NCI-H748 treated with DMSO at 0.1 percent for 48 hours (cell line): ENCODE measurements at places on chromosomes 11 and 22.

GRCh38 chr11:69746752-69747742 lies 28.1 kb downstream of the FGF4 start:
- no peak for DNase-seq

GRCh38 chr11:102426570-102426969 lies 26.0 kb downstream of the TMEM123 start:
- no peak for DNase-seq

GRCh38 chr22:30506507-30506968 lies 1.0 kb upstream of the SEC14L4 start:
- DNase-seq: no peak

DNA sequence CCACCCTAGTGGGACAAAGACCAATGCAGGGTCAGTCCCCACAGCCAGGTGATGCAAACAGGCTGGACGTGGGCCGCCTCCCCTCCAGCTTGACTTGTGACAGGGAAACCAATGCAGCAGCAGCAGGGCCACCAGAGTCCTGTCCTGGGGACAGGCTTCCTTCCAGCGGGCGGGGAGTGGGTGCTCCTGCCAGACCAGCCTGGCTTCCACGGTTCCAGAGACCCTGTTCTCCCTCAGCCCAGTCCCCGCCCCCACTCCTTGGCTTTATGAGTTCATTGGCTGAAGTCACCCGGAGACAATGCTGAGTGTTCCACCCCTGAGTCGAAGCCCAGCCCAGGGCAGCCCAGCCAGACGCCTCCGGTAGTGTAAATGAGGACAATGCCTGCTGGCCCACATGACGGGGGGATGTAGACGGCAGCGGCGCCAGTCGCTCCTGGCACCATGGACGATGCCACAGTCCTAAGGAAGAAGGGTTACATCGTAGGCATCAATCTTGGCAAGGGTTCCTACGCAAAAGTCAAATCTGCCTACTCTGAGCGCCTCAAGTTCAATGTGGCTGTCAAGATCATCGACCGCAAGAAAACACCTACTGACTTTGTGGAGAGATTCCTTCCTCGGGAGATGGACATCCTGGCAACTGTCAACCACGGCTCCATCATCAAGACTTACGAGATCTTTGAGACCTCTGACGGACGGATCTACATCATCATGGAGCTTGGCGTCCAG lies at the start of gene TSSK2:
Gene TSSK2, plus strand, starts transcription at position 350 of the 726 bp plus-strand sequence. Its CDS starts 92 bp downstream, at position 442.
- no peak for DNase-seq

DNA sequence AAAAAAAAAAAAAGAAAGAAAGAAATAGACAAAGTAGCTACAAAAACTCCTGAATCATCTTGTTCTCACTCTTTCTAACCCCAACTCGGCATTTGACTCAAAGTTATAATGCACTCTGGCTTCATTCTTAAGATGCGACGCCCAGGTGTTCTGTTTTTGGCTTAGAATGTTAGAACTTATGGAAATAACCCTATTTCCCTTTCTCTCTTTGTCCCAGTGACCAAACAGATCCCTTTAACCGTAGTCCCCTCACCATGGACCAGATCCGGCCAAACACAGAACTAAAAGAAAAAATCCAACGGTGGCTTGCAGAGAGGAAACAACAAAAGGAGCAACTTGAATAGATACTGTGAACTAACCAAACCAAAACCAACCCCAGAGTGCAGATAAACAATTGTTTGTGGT lies 5.3 kb upstream of the ATP5MG start:
- no peak for DNase-seq

DNA sequence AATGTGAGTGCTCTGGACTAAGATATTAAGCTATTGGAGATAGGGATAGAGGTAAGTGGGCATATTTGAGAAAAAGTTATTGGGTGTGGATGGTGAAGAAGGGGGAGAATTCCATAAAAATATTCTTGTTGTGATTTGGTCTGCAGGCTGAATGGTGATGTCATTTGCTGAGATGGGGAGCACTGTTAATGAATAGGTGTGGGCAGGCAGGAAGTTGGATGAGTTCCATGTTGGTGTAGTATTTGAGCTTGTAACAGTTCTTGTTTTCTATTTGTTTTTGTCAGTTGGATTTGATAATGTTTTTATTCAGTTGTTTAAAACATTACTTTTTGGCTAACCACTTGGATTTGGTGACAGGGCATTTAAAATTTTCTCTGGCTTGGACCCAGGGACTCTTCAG lies 168.8 kb downstream of the C11orf87 start:
- no peak for DNase-seq

GRCh38 chr11:104823657-104824056 lies 74.6 kb downstream of the CASP12 start:
- no peak for DNase-seq

GRCh38 chr11:132874638-132875037 lies 657.7 kb downstream of the OPCML start:
- no peak for DNase-seq

DNA sequence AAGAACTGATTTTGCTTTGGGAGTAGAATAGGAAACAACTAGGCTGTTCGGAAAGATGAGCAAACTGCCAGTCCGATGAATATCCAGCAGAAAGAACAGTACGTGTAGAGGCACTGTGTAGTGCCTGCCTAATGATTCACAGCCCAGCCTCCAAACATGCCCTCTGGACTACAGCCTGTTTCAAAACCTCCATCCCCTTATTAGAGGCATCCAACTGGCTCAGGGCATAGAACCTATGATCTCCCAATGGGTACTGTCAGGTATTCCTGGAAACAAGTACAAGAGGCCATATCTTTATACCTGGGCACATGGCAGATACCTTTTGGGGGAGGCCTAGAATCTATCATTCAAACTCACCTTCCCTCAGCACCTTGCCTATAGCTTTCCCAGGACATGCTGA lies 4.9 kb downstream of the RRP8 start:
- DNase-seq: no peak

DNA sequence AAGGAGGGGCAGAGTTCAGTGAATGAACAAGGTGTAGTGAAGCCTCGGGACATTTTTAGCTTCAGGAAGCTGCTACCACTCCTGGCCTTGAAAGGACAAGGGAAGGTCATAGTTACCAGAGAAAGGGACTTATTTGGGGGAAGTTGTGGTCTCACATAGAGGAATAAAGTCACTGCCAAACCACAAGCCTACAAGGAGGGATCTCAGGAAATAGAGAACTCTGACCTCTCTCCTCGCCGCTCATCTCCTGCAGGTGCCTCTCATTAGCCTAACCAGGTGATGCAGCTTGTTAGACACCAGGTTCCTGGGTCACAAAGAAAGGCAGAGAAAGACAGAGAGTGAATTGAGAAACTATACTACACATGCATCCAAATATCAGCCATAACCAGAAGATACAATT lies 14.3 kb upstream of the TOLLIP start:
- DNase-seq: no peak

DNA sequence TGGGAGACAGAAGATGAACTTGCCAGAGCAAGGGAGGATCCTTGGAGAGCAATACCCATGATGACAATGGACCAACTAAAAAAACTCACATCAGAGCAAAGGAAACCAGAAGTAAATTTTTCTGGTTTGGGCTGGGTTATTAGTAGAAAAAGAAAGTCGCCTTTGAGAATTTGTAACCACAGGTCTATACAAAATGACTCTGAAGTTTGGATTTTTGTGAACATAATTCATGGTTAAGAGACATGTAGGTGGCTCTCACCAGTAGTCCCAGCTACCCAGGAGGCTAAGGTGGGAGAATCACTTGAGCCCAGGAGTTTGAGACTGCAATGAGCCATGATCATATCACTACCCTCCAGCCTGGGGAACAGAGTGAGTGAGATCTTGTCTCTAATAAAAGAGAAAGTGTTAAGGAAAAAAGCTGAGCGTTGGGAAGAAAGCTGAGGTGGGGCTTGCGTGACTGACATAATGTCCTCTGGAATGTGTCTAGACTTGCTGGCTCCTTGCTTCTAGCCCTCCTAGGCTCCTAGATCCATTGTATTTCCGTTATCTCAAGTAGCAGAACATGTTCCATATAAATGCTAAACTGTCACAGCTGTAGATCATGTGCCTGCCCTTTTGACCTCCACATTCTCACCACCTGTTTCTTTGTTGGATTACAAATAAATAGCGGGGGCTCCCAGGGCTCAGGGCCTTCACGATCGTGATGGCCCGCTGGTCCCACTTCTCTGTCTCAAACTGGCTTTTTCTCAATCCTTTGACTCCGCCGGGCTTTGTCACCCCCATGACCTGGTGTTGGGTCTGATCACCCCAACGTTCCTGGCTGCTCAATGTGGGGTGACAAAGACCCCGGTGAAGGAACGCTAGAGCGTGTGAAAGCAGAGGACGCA lies 56.2 kb upstream of the SC5D start:
- DNase-seq: no peak

DNA sequence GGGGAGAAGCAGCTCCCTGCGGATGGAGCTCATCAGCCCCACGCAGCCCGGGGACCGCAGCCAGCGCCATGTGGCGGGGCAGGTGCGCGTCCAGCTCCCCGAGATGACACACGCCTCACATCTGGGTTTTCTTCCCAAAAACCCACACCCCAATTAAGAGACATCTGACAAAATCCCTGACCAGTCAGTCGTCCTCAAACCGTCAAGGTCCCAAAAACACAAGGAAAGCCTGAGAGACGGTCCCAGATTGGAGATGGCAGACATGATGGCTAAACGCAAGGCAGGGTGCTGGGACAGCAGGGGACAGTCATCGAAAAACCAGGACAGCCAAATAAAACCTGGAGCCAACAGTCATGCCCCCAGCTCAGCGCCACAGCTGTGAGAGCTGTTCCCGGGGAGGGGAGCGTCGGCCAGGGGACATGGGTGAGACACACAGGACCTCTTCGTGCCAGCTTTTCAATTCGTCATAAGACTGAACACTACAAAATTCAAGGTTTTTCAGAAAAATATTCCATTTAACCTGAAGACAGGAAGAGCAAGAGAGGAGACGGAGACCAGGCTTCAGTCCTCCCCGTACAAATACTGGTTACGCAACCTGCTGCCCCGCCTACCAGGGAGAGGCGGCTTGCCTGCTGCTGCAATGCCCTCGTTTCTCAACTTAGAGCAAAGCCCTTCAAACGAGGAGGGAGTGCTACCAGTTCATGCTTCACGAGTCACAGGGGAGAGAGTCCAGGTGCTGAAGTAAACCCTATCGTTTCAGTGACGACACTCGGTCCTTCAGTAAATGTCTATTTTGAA lies 10.5 kb downstream of the TOLLIP start:
- DNase-seq: no peak

DNA sequence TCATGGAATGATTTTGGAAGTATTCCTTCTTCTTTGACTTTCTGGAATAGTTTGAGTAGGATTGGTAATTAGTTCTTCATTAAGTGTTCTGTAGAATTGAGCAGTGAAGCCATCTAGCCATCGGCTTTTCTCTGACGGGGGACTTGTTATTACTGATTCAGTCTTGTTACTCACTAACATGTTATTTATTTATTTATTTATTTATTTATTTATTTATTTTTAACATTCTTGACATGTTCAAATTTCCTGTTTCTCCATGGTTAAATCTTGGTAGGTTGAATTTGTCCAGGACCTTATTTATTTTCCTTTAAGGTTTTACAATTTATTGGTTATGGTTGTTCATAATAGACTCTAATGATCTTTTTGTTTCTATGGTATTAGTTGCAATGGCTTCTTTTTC lies 15.2 kb upstream of the OR10Q1 start:
- no peak for DNase-seq

- DNase-seq: no peak
Observed at GRCh38 chr22:17982572-17983141, 41.7 kb downstream of the MICAL3 start.

DNA sequence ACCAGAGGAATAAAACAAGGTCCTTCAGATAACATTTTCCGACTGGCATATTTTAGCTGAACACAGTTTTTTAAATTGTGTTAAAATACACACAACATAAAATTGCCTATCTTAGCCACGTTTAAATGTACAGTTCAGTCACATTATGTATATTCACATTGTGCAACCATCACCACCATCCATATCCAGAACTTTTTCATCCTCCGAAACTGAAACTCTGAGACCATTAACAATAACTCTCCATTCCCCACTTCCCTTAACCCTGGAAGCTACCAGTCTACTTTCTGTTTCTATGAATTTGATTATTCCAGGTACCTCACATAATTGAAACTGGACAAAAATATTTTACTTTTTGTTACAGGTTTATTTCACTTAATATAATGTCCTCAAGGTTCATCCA lies 213.3 kb downstream of the ETS1 start:
- DNase-seq: no peak

DNA sequence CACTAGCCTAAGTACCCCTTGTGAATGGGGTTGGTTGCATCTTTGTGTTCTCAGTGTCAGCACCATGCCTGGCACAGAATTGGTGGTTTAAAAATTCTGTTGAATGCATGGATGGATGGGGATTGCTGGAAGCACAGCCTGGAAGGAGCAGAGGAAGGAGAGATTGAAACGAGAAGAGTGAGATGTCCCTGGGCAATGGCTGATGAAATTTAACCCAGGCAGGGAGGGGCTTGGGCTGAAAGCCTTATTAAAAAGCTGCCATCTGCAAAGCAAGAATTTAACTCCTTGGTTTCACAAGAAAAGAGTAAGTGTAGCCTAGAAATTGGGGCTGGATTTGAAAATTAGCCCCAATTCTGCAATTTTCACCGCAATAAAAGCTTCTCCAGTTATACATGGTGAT lies 126.7 kb downstream of the TEAD1 start:
- no peak for DNase-seq

GRCh38 chr22:29346659-29347058 lies 31.2 kb upstream of the RASL10A start:
- no peak for DNase-seq

DNA sequence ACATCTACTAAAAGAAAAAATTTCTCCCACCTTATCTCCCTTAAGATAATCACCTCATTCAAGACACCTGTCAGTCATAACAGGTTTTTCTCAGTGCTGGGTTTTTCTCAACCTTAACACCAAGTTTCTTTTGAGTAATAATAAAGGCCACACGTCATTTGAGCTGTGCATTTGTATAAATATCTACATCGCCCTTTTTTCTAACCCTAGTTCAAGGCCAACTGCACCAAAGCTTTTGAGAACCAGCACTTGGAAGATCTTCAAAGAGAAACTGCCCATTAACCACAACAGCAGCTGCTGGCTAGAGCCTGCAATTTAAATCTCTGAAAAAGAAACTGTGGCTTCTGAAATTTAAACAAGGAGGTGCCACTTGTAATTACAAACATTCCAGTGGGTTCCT lies 6.9 kb downstream of the CADM1 start:
- DNase-seq: no peak

DNA sequence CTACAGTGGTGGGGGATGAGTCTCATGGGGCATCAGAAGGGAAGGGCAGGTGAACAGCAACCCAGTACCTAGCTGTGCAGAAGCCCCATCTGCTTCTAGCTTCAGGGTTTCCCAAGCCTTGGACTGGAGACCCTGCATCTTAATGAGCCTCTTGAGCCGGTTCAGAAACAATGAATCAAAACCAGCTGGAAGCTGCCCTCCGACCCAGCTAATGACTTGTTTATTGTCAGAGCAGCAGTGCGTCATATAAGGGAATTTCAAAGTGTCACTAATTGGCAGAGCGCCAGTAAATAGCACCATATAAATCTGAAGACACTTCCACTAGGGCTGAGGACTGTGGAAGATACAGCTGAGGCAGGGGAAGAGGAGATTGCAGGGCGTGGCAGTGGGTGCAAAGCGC lies 57.5 kb downstream of the RPUSD4 start:
- no peak for DNase-seq
